DND-41 (cell line): ENCODE measurements at places on chromosomes 7 and 10.

GRCh38 chr7:35701287-35701900 is 6.5 kb upstream of the HERPUD2 start:
- DNase-seq = no peak

DNA sequence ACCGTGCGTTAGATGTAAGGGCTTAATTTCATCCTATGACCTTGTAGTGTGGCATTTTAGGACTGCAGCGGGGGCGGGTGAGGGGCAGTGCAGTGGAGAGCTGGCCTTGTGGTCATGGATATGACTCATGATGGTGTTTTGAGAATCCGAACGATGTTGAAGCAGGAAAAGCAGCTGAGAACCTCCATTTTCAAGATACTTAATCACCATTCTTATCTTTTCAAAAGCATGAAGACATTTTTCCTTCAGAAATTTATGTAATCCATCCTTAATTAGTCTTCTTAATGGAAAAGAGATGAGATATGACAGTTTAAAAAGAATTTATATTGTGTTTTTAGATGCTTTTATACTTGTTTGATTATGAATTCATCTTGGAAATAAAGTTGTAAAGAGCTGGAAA is 9.6 kb downstream of the ATP5F1C start:
- DNase-seq = no peak

GRCh38 chr10:971150-971542 is 17.1 kb upstream of the GTPBP4 start:
- no peak for DNase-seq

DNA sequence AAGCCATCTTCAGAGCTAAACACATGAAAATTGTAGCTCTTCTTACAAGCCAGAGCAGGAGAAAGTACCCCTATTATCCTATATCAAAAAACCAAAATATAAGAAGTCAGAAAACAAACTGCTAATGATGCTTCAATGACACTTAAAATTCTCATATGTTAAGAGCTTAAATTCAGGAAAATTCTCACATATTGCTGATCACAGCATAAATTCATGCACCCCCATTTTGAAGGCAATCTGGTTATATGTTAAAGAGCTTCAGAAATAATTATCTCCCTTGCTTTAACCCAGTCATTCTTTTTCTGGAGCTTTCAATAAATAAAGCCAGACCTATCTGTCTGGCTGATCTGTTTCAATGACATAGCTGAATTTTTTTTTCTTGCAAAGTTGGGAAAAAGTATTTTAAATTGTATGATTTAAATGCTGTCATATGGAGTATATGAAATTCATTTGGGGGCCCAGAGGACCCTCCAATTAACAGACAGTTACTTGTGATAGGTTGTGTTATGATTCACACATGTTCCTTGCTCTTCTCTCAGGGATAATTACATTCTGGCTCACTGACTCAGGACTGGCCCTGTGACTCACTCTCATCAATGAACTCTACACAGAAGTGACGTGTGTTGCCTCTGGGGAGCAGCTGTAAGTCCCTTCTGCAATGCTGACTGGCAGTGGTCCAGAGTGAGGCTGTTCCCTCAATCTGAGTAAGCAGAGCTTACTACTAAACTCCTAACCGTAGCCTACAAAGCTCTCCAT is 85.2 kb downstream of the HGF start:
- DNase-seq = no peak

DNA sequence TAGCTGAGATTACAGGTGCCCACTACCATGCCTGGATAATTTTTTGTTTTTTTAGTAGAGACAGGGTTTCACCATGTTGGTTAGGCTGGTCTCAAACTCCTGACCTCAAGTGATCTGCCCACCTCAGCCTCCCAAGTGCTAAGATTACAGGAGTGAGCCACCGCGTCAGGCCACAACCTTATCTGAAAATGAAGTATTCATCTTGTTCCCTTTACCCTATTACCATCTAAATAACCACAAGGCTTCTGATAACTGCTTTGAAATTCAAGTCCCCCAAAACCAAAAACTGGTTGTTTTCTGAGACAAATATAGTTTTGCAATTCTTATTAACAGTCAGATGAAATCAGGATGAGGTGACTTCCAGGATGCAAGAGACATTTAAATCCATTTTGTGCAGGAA is 2.4 kb downstream of the TCTN3 start:
- DNase-seq = no peak

DNA sequence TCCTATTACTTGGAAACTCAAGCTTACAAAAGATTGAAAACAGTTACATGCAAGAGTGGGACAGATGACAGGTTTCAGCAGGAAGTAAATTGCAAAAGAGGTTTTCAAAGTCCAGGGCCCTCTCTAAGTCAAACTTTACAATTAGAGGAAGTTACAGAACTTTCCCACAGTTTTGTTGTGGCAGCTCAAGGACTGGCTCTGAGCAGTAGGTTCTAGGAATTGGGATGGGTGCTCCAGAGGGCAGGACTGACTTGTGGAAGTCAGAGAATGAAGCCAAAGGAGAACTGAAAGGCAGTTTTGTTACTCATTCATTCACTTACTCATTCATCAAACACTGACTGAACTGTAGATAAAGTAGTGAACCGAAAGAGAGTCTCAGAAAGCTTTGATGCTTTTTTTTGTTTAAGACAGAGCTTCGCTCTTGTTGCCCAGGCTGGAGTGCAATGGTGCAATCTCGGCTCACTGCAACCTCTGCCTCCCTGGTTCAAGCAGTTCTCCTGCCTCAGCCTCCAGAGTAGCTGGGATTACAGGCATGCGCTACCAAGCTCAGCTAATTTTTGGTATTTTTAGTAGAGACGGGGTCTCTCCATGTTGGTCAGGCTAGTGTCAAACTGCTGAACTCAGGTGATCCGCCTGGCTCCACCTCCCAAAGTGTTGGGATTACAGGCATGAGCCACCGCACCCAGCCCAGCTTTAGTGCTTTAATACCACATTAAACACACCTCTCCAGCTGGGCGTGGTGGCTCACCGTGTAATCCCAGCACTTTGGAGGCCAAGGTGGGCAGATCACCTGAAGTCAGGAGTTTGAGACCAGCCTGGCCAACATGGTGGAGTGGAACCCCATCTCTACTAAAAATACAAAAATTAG is 66.8 kb upstream of the CCNJ start:
- no peak for DNase-seq

- no peak for DNase-seq
These were observed 1151.1 kb downstream of the TYW1 start for GRCh38 chr7:68147614-68148238.

DNA sequence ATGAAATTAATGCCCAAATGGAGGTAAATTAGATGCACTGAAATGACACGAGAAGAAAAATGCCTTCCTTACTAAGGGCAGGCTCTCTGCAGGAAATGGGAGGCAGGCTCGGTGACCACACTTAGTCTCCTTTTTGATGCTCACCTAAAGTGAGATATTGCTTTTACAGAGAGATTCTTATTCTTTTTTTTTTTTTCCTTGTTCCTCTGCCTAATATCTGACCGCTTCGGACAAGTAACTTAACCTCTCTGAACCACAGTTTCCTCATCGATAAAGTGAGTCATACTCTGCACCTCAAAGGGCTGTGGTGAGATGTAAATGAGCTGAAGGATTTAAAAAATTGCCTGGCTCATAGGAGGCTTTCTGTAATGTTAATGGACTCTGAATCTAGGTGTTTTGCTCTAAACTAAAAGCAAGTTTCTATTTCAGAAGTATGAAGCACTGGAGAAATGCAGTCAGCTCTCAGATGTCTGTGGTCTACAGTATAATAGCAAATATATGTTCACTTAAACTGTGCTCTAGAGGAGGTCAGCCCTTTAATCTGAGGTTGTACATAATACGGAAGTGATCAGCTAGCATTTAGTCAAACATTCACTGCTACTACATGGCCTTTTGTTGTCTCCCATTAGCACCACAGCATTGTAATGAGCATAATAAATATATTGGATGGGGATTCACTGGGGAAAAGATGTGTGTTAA is 23.2 kb downstream of the NKX2-3 start:
- no peak for DNase-seq

GRCh38 chr7:47783456-47784223 is 164.6 kb downstream of the PKD1L1 start:
- no peak for DNase-seq

DNA sequence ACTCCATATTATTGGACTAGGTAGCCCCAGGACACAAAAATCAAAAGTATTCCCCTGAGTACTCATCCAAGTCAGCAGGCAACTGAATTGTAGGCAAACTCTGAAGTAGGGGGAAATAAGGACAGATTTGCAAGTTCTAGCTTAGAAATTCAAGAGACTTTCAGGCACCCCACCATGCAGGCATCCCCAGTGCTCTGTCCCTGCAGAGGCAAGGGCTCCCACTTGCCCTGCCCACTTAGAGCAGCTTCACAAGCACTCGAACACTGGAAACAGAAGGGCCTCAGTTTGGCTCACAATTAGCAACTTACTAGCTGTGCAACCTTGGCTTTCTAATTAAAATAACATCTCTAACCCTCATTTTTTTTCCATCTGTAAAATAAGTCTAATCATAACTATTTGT is 209.2 kb downstream of the C7orf25 start:
- DNase-seq = no peak

GRCh38 chr10:117345143-117345542 is 30.1 kb downstream of the PDZD8 start:
- DNase-seq = no peak

DNA sequence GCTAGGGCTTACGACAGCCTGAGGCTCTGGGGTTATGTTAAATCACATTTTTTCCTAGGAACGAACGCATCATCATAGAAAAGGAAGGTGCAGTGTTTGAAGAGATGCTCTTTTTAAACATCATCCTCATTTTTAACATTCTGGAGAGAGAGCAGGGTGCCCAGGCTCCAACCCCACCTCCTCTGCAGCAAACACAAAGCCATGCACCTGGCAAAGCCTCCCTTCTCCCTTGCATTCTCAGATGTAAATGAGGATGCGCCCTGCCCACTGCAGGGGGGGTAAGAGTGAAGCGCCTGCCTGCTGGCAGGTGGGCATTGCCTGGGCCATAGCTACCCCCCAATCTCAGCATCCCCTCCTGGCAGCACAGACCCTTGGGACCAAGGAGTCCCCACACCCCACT is 92.4 kb downstream of the PTPRN2 start:
- no peak for DNase-seq

DNA sequence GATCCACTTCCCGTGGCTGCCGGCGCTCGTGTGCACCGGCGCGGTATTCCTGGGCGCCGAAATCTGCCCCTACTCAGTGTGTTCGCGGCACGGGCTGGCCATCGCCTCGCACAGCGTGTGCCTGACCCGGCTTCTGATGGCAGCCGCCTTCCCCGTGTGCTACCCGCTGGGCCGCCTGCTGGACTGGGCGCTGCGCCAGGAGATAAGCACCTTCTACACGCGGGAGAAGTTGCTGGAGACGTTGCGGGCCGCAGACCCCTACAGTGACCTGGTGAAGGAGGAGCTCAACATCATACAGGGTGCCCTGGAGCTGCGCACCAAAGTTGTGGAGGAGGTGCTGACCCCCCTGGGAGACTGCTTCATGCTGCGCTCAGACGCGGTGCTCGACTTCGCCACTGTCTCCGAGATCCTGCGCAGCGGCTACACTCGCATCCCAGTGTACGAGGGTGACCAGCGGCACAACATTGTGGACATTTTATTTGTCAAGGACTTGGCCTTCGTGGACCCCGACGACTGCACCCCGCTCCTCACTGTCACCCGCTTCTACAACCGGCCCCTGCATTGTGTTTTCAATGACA is 1.3 kb downstream of the CNNM1 start:
- DNase-seq = no peak

DNA sequence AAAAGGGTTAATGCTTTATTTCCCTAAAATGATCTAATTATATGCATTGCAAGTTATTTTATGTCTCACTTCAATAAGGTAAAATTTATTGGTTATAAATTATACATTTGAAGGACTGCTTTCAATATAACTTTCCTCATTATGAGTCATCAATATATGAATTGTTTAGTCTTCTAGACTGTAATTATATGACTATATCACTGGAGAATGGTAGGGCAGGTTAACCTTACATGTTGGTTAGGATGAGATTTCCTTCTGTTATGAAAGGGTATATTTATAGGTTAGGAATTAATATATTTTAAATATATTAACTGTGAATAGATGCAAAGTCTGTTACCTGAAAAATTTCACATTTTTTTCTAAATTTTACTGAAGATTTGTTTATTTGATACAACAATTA is 406.4 kb upstream of the ETV1 start:
- DNase-seq = no peak

DNA sequence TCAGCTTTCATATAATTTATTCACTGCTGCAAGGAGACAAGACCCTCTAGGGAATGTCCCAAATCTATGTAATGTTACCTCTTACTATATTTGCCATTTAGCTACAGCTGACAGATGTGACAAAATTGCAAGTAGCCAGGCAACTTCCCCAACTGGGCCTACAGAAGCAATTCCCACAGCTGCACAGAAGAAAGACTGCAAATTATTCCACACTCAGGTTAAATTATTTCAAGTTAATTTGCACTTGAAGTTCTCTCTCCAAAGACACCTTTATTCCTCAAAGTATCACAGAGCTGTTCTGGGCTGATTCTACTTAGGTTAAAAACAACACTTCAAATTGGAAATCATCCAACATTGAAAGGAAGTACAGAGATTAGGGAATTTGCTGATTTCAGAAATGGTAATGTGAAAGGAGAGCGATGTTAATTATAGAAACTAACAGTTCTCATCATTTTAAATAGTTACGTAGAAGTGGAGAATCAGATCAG is 133.6 kb downstream of the THSD7A start:
- DNase-seq = no peak

- DNase-seq = no peak
These were observed 9.4 kb downstream of the KIF20B start for GRCh38 chr10:89710753-89711152.

DNA sequence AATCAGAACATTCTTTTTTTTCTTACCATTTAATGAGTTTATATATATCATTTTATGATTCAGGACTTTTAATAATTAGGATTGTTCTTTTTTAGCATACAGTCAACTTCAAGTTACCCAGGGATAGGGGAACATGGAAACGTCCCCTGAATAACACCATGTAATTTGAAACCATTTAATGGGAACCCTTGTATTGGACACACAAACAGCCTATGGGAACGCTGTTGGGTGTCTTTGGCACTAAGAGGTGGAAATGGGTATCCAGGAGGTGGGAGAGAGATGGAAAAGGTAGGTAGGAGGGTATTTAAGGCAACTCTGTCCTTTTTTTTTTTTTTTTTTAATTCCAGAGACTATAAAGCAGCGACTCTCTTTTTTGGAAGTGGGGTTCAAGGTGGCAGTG is 2.6 kb downstream of the LUC7L2 start:
- DNase-seq = no peak

- DNase-seq = peak; percentile 57
These were observed 789 bp downstream of the TCF7L2 start for GRCh38 chr10:112950714-112951358.

- no peak for DNase-seq
These were observed 1.3 kb downstream of the PILRA start for GRCh38 chr7:100374601-100375000.

GRCh38 chr7:96686305-96686704 is 23.3 kb downstream of the SEM1 start:
- DNase-seq = no peak
